ENCODE measurements at places on chromosomes 1 and 21. TPM values are rescaled to one million over a fixed set of nuclear protein-coding genes. Genes with fewer than 3 reads are reported as not detected.

The CD164L2 gene
- 0.15 TPM for total RNA-seq

The FAM72A gene
- 9.1 TPM for total RNA-seq

The DFFA gene
- 24.7 TPM for total RNA-seq

The WNT3A gene
- not detected for total RNA-seq

The DISC1 gene
- total RNA-seq: 5.8 TPM

The WDR26 gene
- 58.6 TPM for total RNA-seq

The TFF3 gene
- total RNA-seq: not detected

The ZFYVE9 gene
- total RNA-seq: 9.2 TPM

The TAS1R1 gene
- total RNA-seq: not detected

The RPTN gene
- total RNA-seq: not detected

The CADM3 gene
- total RNA-seq: 0.47 TPM

DNA sequence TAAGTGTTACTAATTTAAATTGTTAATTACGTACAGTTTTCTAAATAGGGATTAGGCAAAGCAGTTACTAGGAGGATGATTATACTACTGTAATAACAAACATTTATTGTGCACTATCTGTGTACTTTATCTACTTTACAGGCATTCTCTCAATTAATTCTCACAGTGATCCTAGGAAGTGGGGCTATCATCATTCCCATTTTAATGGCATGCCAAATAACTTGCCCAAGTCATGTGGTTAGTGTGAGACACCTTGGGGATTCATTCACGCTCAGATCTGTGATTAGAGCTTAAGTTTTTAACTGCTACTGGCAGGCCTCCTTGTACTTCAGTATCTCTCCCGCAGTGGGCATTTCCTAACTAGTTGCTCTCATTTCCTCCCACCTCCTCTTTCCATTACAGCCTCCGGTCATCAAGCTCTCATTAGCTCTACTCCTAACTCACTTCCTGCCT, 11.5 kb downstream of the PHLDA3 start:
- peak; percentile 56 for DNase-seq

- DNase-seq: no peak
These were observed 384.3 kb downstream of the PTPRU start for GRCh38 chr1:29620631-29621030.

DNA sequence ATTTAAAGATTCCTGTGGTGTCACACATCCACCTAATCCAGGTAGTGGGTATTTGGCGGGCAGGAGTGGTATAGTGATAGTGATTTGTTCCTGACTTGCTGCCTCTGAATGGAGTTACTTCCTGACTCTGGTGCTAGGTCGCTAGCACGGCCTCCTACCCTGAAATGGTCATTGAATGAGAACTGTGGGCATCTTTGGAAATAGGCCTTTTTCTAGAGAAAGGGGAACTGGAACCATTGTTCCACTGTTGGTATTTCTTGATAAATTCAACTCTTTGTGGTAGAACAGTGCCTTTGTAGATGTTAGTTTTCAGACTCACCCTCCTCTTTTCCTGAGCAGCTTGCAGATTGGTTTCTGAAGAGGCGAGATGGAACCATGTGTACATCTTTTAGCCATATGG, 1.5 kb downstream of the QSOX1 start:
- DNase-seq: no peak

GRCh38 chr1:240070188-240070587, 21.5 kb upstream of the FMN2 start:
- no peak for DNase-seq

GRCh38 chr1:223811634-223812101, 34.1 kb downstream of the TP53BP2 start:
- DNase-seq: peak; percentile 60

GRCh38 chr1:46525253-46525983, 26.0 kb downstream of the KNCN start:
- DNase-seq: no peak

- DNase-seq: peak; percentile 29
These were observed 33.1 kb upstream of the LBR start for GRCh38 chr1:225460737-225461532.

DNA sequence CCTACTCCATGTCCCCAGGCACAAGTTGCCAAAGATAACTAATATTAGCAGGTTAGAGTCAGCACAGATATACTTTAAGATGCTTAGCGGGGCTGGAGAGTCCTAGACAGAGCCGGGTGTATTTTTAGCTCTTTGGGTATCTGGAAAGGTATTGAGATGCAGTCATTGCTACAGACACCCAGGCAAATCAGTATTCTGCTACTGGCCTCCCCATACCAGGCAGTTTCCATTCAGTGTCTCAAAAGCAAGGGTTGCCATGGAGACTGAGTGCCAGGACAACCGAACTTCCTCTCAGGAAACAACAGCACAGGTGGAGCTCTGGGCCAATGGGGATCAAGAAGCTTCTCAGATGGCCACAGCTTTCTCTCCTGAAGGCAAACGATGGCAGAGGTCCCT, 45.3 kb downstream of the KCNC4 start:
- DNase-seq: peak; percentile 31

DNA sequence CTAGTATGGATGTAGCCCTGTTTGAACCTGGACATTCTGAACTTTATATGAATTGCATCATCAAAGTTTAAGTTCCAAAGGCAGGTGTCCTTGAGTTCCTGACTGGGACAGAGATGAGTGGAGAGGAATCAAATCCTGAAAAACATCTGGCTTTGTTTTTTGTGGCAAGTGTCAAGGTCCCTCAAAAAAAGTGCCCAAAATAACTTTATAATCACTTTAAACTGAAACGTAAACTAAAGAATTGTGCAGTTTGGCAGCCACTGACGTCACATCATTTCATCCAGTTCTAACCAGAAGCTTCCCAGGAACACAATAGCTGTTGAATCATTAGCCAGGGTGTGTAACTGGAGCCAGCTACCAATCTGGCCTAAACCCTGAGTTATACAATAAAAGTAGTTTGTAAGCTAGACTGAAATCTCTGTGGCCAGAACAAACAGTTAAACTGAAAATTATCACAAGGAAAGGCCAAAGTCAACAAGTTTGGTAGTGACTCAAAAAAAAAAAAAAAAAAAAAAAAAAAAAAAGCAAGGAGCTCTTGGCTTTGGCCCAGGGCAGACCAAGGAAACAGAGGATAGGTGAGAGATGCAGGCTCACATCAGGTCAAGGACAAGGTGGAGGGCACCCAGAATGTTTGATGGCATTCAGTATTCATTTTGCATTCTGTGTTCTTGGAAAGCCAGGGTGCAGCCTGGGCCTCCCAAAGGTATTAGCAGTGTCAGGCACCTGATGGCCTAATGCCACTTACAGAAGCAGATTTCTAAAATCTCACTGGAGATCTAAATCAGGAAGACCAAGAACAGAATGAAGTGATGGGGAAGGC, 74.3 kb downstream of the TNFSF18 start:
- DNase-seq: peak; percentile 97

- no peak for DNase-seq
These were observed 62.3 kb downstream of the LYPLAL1 start for GRCh38 chr1:219235903-219236481.

DNA sequence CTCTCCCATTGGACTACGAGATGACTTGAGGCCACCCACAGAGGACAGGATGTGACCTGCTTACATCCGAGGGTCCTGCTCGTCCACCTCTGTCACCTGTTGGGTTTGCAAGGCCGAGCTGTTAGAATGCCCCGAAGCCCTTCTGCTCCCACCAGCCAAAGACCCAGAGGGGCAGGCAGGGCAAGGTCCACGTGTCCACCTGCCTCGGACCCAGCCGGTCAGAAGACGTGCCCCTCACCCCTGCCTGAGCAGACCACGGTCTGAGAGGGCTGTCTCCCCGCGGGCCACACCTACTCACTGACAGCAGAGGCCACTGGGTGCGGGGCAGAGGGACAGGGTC, 30.3 kb upstream of the TRAPPC10 start:
- no peak for DNase-seq

- no peak for DNase-seq
These were observed 39.6 kb downstream of the PIGK start for GRCh38 chr1:77179632-77180031.

DNA sequence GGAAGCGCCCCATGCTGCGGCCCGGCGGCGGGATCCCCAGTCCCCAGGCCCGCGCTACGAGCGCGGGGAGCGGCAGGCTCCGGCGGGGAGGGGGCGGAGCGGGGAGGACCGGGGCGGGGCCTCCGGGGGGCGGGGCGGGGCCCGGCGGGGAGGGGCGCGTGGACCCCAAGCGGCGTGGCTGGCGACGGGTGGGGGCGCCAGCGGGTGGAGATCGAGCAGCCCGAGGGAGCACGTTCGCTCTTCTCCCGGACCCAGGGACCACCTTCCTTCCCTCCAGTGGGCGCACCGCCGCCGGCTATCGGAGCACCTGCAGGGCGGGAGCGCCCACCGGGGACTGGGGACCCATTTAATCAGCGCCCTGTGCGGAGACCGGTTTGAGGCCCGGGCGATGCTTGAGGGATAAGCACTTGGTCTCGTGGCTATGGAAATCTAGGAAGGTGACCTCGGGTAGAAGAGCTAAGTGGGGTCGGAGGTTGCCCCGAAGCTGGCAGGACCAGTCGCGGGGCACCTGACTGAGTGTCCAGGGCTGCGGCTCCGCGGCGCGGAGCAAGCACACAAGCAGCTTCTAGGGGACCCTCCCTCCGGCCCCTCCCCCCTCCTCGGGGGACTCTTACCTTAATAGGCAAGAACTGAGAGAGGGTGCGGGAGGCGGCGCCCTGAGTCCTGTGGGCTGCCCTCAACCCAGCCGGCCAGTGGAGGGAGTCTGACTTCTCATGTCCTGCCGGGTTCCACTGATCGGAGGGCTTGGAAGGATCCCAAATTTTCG, at the start of gene TSPAN2:
Gene TSPAN2, minus strand, starts transcription at position 84 of the 766 bp plus-strand sequence. Its CDS starts 71 bp downstream, at position 13.
- DNase-seq: peak; percentile 76

DNA sequence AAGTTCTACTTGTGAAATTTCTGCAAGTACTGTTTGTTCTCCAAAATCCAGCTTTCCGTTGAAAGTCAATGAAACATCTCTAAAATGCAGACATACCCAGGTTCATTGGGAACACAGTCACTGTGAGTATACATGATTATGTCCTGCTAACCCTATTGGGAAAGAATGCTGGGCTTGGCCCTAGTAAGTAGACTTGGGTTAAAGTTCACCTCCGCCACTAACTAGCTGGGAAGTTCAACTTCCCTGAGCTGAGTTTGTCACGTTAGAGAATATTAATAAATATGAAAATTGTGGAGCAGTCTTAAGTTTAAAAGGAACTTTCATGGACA, 10.5 kb upstream of the PGD start:
- no peak for DNase-seq

- no peak for DNase-seq
These were observed 36.9 kb upstream of the POU3F1 start for GRCh38 chr1:38083541-38083940.

DNA sequence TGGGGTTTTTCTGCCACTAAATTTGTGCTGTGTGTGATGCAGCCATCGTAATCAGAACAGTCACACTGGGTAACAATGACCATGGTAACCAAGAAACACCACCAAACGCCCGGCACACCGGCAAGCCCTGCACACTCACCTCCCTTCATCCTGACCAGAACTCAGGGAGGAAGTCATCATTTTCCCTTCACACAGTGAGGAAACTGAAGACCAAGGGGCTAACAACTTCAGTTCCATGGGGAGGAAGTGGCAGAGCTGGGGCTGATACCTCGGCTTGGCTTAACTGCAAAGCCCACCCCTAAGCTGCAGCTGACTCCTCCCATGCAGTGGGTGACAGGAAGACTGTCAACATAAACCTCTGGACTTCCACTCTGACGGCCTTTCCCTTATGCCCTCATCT, 69.3 kb upstream of the BCAR3 start:
- no peak for DNase-seq

Data from M059J (cell line).